ENCODE measurements at places on chromosomes 4 and X.
A peak's percentile ranks its signal among the peaks of the same experiment; 100 is the strongest.

DNA sequence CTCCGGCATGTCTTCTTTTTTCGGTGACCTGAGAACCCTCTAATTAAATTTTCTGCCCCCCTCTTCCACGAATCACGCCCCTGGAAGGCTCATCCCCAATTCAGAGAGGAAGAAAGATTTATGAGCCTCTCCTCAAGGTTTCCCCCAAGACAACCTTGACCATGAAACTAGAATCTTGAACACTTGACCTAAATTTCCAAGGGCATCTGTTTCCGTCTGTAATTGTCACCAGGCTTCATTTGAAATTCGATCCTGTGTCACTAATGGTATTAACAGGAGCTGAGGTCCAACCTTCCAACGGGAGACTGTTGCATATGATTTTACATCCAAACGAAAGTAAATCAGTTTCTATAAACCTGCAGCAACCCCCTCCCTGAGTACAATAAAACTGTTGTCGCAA lies 139.9 kb upstream of the ZIC3 start:
- no peak for DNase-seq

DNA sequence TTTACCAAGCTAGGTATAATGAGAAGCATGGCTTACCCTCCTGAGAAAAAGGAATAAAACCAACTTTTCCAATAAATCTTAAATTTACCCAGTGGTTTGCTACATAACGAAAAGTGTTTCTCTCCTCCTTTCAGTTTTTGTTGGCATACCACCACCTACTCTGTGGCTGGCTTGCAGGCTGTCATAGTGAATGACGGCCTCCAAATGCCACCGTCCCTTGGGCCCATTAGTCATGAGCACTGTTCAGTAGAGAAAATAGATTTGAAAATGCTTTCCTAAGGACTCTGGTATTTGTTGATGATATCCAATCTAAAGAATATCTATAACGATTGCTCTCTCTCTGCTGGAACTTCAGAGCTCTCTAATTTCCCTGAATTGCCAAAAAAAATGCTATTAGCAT lies 488.3 kb downstream of the MAGEE1 start:
- DNase-seq, result no peak

DNA sequence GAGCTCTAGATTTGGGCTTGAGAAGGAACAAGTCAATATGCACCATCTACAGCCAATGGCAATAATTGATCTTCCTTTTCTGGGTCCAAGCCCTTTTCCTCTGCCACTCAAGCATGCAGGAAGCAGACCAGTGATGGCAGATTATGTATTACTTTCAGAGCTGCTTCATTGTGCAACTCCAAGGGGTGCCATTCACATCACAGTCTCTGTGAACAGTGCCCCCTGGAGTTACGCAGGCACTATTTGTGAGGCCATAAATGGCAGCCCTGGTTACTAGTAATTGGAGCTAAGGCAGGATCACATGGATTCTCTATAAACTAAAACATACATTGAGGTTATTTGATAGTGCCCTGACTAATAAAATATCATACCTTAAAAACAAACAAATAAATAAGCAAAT lies 313.4 kb upstream of the SLC7A11 start:
- DNase-seq, result no peak

- no peak for DNase-seq
These were observed 48.2 kb upstream of the CDKN2AIP start for GRCh38 chr4:183396227-183396637.

GRCh38 chrX:150465881-150466775 lies 102.3 kb upstream of the MTM1 start:
- no peak for DNase-seq

DNA sequence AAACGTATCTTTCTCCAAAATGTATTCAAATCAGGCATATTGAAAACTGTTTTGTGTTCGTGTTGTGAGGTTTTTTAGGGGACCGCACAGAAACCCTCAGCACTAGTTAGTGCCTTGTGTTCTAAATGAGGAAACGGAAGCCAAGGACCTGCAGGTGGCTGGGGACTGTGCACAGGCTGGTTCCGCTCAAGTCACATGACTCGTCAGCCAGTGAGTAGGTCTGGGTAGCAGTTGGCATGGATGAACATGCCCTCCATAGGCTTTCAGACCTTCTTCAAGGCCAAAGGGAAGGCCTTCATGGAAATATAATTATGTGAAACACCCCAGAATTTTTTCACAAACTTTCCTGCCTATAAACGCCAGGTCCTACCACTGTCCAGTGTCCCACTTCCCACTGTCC lies 1.3 kb upstream of the F11 start:
- no peak for DNase-seq

DNA sequence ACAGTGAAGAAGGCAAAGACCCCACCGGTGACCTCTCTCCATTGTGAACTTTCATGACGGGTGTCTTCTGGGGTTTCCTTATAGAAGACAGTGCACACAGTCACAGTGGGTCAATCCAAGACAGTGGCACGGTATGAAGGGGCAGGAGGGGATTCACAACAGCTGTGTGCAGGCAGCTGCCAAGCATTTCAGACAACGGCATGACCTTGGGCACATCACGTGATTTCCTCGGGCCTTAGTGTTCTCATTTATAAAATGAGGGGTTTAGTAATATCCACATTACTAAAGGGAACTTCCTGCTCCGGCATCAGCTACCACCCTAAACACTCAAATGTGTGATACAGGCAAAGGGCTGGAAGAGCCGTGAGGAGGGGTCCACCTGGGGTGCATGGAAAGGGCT lies 42.9 kb downstream of the RBM47 start:
- DNase-seq, result no peak

GRCh38 chr4:65789805-65790204 lies 119.5 kb upstream of the EPHA5 start:
- no peak for DNase-seq

DNA sequence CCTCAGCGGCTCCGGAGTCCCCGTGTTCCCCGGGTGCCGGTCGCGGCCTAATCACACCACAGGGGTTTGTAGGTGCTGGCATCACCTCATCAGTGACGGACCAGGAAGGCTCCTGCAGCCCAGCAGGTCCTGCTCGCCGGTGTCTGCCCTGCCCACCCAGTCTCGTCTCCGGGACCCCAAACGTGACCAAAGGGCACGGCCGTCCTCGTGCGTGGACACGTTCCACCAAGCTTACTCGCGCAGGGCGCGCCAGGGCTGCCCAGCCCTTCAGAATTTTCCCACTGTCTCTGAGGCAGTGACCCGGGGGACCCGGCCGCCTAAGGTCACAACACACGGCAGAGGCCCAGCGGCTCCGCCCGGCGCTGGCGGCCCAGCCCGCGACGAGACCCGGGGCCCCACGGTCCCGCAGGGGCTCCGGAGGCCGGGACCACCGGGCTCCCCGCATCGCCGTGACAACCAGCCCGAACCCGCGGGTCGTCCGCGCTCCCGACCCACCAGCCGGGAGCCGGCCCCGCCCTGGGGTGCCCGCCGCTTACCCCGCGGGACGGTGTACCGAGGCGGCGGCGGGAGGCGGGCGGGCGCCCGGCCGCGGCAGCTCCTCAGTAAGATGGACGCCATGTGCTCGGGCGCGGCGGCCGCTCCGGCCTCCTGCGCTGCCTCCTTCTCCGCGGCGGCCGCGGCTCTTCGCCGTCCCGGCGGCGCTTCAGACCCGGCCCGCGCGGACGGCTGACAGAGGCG lies 454 bp downstream of the LETM1 start:
- DNase-seq, result no peak

DNA sequence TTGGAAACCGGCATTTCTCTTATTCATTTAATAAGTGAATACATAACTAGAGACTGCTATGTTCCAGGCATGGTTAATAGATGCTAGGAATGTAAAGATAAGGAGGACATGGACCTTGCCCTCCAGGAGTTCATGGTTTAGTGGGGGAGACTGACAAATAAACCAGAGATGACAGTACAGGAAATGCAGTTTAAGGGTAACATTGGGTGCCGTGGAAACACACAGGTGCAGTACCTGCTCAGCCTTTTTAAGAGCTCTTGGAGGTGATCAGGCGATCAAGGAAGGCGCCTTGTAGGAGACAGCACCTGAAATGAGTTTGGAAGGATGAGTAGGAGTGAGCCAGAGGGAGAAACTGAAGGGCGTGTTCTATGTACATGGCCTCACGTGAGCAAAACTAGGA lies 145.8 kb downstream of the AASDH start:
- DNase-seq, result no peak

DNA sequence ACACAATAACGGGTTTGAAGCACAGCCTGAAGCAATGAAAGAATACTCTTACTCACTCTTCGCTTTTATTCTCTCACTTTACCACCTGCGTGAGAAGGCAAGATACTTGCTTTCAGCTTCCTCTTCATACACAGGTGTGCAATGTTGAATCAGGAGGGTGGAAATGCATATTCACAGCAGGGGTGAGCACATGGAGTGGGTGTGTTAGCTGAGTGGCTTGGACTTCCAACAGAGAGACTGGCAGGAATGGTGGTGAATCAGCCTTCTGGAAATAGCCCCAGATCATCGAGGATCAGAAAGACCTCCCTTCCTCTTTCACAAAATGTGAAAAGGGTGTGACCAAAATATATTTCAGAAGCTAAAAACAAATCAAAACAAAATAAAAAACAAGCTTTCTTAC lies 521.2 kb downstream of the STIM2 start:
- DNase-seq, result no peak

- no peak for DNase-seq
These were observed 29.6 kb downstream of the SMARCA1 start for GRCh38 chrX:129493643-129494042.

- no peak for DNase-seq
These were observed 105.5 kb downstream of the PRRG1 start for GRCh38 chrX:37454537-37455285.

GRCh38 chr4:188030401-188030800 lies 34.8 kb downstream of the ZFP42 start:
- DNase-seq, result peak; percentile 23

GRCh38 chrX:14673236-14673635 lies 143.9 kb downstream of the GLRA2 start:
- no peak for DNase-seq

Measured in hippocampal formation (tissue), 2 donors.